Stimulated activated CD4-positive, alpha-beta T cell treated with anti-CD3 and anti-CD28 coated beads, Interleukin-4, amount 100 ng/mL, for 48 hours (primary cell): ENCODE measurements at places on chromosomes 7 and 10.

DNA sequence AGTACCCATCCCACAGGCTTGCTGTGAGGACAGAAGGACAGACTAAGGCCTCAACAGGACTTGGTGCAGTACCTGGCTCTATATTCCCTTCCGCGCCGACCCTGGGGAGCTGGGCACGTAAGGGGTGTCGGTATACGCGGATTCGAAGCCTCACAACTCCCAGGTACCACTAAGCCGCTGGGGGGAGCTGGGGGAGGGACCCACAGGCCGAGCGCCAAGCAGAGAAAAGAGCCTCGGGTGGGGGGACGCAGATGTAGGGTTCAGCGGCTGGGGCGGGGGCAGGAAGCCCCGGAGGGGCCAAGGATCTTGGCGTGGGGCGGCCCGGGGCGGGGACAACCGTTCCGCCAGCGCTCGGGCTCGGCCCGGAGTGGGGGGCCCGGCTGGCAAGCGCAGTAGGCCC lies 126.4 kb upstream of the ZNF746 start:
- no peak for DNase-seq

DNA sequence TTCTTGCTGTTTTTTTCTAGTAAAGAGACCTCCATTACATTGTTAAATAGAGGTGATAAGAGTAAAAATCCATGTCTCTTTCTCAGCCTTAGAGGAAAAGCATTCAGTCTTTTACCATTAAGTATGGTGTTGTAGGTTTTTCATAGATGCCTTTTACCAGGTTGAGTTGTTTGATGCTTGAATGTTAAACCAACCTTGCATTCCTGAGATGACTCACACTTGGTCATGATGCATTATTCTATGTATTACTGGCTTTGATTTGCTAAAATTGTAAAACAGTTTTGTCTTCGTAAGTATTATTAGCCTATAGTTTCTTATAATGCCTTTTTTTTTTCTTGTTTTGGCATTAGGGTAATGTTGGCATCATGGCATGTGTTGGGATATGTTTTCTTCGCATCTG lies 90.0 kb downstream of the ANKRD61 start:
- no peak for DNase-seq

GRCh38 chr7:28369523-28369922 lies 42.8 kb upstream of the CREB5 start:
- DNase-seq = no peak

- no peak for DNase-seq
These were observed 22.0 kb upstream of the MYL10 start for GRCh38 chr7:101651112-101651511.

GRCh38 chr10:108620821-108621534 lies 1302.3 kb downstream of the XPNPEP1 start:
- no peak for DNase-seq

- DNase-seq = no peak
These were observed 153.6 kb upstream of the PPP2R2D start for GRCh38 chr10:131747251-131747650.

GRCh38 chr7:1933066-1933750 lies 263.1 kb downstream of the ELFN1 start:
- no peak for DNase-seq

DNA sequence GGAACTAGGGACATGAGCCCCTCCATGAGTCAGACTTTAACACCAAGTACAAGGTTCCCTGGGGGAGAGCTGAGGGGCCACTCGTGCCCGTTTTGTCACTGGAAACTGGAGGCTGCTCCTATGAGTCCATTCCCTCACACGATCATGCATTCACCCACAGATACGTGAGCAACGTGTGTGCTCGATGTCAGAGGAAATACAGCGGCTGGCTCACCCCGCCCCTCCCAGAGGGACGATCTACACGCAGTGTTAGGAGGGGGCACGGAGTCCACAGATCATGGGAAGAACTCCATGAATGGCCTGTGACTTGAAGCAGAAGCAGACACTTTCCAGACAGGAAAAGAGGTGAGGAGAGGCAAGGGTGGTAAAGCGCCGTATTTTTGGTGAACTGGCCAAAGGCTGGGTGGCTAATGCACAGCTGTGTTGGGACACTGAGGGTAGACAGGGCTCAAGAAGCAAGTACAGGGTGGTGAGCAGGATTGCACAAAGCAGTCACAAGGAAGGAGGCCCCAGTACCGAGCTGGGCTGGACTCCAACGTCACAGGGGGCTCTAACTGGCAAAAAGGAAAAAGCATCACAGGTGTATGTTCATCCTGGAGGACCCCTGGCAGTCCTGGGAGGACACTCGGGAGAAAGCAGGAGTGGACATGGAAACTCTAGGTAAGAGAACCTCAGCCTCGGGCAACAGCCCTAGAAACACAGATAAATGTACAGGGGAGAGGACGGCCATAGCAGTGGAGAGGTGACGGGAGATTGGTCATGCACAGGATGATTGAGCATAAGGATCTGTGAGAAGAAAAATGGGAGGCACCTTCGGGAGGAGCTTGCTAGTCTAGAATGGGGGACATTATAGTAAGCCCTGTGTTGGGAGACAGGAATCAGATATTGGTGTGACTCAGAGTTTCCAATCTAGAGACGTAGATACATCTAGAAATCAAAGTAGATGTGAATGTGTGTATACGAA lies 41.2 kb downstream of the TNS3 start:
- no peak for DNase-seq

- no peak for DNase-seq
These were observed 18.6 kb upstream of the ADRB1 start for GRCh38 chr10:114024876-114025610.

DNA sequence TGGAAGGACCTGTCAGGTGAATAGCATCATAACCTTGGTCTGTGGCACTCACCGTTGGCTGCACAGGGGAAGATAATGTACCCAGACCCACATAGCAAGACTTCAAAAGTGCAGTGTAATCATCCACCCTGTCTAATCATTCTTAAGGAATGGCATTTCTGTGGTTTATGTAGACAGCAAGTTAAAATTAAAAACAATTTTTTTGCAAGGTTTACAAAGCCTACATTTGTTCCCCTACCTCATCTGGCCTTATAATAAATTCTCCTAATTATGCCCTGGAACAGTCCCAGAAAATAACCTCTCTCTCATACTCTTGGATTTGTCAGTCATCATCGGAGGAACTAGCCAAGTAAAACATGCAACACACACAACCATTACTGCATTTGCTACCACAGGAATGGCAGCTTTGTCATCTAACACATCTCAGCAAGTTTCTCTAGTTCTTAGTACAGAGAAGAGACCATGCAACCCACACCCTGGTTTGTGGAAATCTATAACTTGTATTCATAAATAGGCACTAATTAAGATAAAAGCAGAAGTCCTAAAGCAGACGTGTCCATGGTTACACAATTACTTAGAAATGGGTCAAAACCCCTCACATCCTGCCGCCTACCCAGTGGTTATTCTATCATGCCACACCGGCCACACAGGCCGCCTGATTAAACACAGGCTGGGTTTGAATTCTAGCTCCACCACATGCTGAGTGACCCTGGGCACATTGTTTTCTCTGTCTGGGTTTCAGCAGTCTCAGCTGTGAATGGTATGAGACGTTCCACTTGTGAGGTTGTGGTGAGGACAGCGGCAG lies 19.1 kb downstream of the ABLIM1 start:
- no peak for DNase-seq

DNA sequence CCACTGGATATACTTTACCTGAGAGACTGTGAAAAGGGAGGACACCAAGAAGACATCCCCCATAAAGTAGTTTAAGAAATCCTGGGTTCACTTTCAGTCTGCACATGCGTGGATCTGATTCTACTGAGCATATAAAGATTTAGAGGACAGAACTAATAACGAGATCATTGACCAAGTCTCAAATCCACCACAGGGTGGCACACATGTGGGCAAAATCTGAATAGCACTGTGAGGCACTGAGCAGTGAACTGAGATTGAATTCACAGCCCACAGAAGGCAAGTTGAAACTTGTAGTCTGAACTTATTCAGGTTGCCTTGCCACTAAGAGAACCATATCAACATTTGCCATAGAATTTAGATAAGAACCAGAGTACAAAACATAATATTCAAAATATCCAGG lies 818.6 kb downstream of the GRID1 start:
- no peak for DNase-seq

- no peak for DNase-seq
These were observed 41.7 kb downstream of the DYNC2I1 start for GRCh38 chr7:158898025-158898424.

DNA sequence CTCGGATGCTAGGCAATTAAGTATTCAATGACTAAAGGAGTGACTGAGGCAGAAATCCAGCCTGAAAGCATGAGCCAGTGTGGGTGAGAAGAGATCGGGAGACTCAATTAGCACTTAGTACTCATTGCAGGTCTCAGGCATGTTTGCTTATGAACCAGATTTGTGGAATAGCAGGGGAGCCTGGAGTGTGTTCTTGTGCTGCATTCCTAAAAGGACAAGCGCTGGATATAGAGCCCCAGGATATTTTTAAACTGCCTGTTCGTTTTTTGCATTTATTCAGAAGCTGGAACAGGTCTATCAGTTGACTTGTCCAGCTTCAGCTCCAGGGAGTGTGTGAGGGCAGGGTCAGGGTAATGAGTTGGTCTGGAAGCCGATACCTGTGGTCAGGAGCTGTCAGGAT lies 120.3 kb downstream of the BMPER start:
- no peak for DNase-seq

DNA sequence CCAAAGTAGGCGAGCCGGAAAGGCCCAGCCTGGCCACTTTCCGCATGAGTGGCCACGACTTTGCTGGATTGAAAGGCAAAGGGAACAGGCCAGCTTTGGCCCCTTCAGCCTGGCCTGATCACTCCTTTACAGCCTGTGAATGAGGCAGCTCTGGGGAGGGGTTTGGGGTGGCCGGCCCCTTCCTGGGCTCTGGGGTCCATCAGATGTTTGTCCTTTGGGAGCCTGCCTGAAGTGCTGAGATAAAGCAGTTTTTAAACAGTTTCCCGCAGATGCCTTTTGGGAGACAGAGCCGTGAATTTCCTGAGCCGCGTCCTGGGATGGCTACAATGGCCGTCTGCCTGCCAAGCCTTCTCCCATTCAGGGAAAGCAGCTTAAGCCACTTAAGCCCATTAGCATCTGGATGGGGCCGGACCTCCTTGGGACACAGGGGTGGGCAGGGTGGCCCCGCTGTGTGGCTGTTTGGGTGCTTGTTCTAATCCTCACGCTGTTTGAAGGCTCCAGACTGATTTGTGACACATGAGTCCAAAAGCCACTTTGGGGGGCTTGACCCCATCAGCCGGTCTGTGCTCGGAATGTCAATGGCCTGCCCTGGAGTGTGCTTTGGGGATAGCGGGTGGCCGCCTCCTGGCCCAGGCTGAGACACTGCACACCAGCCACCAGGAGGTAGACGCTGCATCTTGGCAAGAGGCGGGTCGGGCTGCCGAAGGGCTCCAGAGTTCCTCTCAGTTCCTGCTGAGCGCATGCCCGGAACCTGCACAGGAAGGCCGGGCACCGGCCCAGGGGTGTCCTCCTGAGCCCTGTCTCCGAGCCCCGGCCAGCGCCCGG lies 38.9 kb downstream of the NKX6-2 start:
- DNase-seq = no peak

- DNase-seq = no peak
These were observed 99.0 kb downstream of the DYNC2I1 start for GRCh38 chr7:158955146-158955870.

GRCh38 chr10:51960494-51960895 lies 261.1 kb upstream of the CSTF2T start:
- DNase-seq = no peak

GRCh38 chr10:100621360-100622205 lies 85.8 kb downstream of the HIF1AN start:
- DNase-seq = no peak

DNA sequence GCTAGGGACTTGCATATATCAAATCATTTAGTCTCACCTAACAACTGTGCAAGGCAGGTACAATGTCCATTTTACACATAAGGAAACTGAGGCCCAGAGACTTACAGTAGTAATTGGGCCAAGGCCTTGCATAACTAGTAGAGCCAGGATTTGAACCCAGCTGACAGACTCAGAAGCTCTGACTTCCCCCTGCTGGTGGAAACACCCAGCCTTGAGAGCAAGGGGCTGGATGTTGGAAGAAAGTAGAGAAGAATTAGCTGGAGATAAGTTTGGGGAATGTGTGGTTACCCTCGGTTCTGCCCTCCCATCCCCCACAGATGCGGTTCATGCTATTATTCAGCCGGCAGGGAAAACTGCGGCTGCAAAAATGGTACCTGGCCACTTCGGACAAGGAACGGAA lies 2.0 kb downstream of the AP1S1 start:
- DNase-seq = no peak

- peak; percentile 44 for DNase-seq
These were observed 165.9 kb downstream of the DNAJB6 start for GRCh38 chr7:157502701-157503111.

DNA sequence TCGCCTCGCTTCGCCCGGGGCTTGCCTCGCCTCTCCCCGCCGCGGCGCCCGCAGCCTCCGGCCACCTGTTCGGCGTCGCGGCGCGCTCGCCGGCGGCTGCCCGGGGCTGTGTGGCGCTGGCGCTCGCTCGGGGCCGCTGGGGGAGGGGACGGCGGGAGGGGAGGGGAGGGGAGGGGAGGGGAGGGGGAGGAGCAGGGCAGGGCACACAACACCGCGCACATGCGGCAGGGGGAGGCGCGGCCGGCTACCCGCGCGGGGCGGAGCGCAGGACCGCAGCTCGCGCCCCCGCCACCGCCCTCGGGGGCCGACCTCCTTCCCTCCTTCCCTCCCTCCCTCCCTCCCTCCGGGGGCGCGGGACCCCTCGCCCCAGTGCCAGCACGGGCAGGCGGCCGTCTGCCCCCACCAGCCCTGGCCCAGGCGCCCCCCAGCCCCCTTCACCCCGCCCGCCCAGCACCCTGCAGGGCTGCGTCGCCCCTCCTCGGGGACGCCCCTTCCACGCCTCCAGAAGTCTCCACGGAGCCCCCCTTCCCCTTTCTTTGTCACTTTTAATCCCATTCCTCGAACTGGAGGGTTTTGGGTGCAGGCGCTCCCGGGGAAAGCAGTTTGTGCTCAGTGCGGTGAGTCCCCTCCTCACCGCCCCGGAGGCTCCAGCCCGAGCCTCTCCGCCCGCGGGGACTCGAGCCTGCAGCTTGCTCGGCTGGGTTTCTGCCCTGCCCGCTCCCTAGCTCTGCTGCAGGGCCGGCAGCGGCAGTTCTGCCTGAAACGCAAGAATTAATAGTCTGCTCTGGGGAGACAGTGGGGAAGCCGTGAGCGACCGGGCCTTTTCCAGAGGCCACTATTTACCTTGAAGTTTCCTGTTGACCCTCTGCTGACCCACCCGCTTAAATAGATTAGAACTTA lies at the start of gene PARD3:
PARD3 (minus strand) TSS at position 112 of the 900 bp plus-strand sequence. CDS start 301 bp downstream, outside the sequence.
- no peak for DNase-seq

DNA sequence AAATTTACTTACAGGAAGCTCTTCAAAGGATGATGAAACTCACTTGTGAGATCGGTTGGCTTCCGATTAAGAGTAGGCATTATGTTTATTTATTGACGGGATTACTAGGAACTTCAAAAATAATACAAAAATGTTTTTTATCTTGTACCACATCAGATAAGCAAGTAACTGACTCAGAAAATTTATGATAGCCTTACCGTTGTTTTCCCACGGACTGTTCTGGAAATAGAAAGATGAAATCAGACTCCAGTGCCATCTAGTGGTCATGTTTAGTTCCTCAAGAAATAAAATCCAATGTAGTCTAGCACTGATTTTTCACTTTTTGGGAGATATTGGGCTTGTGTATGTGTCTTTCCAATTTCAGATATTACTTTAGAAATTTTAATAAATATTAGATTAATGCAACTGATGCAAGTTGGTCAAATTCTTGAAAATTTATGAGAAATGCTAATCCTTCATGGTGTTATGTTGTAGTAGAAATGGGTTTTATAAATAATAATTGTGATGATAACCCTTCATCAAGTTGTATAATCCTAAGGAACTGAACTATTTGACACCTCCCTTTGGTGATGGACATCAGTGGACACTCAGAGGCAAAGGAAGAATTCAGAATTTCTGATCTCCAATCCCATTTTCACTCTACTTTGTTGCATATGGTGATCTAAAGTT lies 168.8 kb downstream of the TMEM26 start:
- no peak for DNase-seq

- DNase-seq = no peak
These were observed 1.7 kb downstream of the ZFYVE27 start for GRCh38 chr10:97738616-97739015.
